Thyroid gland (tissue), 4 donors: ENCODE measurements at places on chromosomes 13 and 19.

DNA sequence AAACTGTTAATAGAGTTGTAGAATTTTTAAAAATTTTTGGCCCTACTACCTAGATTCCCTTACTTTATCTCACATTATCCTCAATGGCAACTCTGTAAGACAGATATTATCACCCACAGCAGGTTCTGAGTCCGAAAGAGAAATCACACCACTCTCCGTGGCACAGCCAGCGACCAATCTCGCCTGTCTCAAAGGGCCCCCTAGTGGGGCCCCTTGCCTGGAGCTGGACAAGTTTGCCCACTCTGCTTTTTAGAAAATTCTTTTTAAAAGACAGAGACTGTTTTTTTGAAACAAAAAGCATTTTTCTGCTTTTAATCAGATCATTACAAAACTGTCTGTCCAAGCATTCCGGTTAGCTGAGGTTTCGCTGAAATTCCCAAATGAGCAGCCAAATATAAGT is 21.7 kb downstream of the PHF11 start:
- peaks cover 12% of the 10 kb centered on the region for H3K36me3 ChIP-seq
- no peak overlapping the region for H3K4me3 ChIP-seq
- no peaks in the 10 kb centered on the region for H3K27me3 ChIP-seq
- DNase-seq = peak; percentile 39

- no peaks in the 10 kb centered on the region for H3K27me3 ChIP-seq
- no peak overlapping the region for H3K27ac ChIP-seq
- no peaks in the 10 kb centered on the region for H3K4me1 ChIP-seq
- no peaks in the 10 kb centered on the region for H3K36me3 ChIP-seq
- no peak for DNase-seq
These were observed 814.7 kb downstream of the PCDH9 start for GRCh38 chr13:66415444-66415843.

DNA sequence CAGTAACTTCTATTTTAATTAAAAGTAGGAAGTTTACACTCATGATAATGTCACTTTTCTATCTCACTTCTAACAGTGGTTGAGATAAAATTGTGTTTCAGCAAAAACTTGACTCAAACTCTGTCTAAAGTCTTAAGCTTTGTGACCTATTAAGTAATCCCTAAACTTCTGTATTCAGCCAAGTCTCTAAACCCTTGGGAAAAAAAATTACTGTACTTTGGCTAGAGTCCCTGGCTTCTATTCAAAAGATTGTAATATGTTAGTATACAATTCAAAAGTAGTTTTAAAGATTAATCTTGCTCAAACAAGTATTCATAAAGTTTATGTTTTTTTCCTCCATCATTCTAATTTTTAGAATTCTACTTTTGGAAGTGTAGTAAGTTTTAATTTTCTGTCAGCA is 1248.8 kb downstream of the UQCRFS1 start:
- no peaks in the 10 kb centered on the region for H3K27me3 ChIP-seq
- no peaks in the 10 kb centered on the region for H3K36me3 ChIP-seq
- H3K4me1 ChIP-seq = no peaks in the 10 kb centered on the region
- H3K27ac ChIP-seq = no peak overlapping the region
- no peak for DNase-seq

DNA sequence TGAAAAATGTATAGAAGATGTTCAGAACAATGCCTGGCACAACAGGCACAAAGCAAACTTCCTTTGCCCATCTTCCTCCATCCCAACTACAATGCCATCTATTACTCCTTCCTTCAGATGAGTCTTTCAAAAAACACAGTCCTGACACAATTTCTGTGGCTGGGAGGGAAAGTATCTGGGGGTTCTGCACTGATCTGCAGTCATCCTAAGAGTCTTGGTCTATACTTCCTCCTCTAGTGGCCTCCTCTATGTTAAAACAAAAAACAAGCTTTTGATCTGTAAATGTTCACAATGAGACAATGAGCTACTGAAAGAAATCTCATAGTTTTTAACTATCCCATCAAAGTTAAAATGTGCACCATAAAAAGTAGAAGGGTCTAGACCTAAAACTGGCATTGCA is 44.8 kb downstream of the USP12 start:
- no peak for DNase-seq
- H3K27ac ChIP-seq = no peak overlapping the region
- H3K4me3 ChIP-seq = no peak overlapping the region

- no peak for DNase-seq
- H3K36me3 ChIP-seq = no peaks in the 10 kb centered on the region
- H3K4me1 ChIP-seq = peaks cover 2% of the 10 kb centered on the region
- no peaks in the 10 kb centered on the region for H3K27me3 ChIP-seq
- no peak overlapping the region for H3K27ac ChIP-seq
- no peak overlapping the region for H3K4me3 ChIP-seq
These were observed 5.4 kb upstream of the JSRP1 start for GRCh38 chr19:2261438-2262172.
